NCI-H2081 treated with DMSO at 0.1 percent for 48 hours (cell line): ENCODE measurements at places on chromosomes 7 and 10.

DNA sequence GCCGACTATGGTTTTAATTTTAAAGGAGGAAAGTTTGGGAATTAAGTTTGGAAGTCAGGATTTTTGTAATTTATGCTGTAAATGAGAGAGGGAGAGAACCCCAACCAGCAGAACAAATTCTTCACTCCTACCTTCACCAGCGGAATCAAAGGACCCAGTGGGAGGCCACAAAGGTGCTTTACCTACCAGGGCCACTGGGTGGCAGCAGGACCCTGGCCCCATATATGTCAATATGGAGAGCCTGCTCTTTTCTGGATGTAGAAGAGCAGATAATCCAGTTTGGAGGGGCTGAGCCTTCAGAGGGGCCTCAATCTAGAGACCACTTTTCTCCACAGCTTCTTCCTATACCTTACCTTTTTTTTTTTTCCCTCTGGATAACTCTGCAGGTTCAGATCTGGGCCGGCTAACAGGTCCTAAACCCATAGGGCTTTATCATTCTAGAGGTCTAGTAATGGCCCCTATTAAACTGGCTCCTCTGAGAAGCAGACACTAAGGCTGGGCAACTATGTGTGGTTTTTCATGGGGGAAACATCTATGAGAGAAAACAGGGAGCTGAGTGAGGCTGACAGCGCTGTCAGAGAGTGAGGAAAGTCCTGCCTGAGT is 8.5 kb upstream of the SCD start:
- no peak for DNase-seq

DNA sequence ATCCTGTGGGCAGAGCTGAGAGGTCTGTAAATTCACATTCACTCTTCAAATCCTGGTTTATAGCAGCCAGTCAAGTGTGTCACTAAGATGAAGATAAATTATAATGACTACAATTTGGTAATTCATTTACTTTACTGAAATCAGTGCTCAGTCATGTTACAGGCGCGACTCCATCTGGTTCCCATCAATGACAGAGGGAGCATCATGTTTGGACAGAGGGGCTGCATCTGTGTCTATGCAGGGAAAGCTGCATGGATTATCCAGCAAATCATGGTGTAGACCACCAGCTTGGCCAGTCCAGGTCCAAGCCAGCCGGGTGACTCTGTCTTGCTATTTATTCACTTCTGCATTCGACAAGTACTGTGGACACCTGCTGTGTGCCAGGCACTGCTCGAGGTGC is 214.1 kb upstream of the ZNF32 start:
- no peak for DNase-seq

- DNase-seq: peak; percentile 63
These were observed 653.7 kb upstream of the SEMA3D start for GRCh38 chr7:85840554-85840953.

- no peak for DNase-seq
These were observed 38.0 kb upstream of the TRUB1 start for GRCh38 chr10:114899982-114900381.

GRCh38 chr10:121598263-121599249 is at the start of gene FGFR2:
TSS of gene FGFR2 (minus strand) at chr10:121598444. CDS start at chr10:121593817, 4,627 bp downstream.
- DNase-seq: no peak

- no peak for DNase-seq
These were observed 179.5 kb upstream of the YAE1 start for GRCh38 chr7:39386718-39387117.

DNA sequence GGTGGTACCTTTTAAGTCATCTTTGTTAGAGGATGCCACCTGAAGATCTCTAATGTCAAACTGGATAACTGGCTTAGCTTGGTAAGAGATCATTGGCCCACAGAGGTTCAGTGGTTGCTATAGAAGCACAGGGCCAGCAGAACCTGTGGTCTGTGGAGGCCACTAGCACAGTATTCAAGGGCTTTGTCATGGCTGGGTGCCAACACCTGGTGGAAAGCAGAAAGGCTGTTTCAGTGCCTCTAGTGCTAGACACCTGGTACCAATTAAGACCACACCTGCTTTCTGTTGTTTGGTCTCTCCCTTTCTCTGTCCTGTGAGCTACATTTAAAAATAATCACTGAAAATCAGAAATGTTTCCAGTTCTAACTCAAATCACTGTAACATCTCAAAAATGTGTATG is 10.0 kb upstream of the PCGF5 start:
- peak; percentile 87 for DNase-seq

DNA sequence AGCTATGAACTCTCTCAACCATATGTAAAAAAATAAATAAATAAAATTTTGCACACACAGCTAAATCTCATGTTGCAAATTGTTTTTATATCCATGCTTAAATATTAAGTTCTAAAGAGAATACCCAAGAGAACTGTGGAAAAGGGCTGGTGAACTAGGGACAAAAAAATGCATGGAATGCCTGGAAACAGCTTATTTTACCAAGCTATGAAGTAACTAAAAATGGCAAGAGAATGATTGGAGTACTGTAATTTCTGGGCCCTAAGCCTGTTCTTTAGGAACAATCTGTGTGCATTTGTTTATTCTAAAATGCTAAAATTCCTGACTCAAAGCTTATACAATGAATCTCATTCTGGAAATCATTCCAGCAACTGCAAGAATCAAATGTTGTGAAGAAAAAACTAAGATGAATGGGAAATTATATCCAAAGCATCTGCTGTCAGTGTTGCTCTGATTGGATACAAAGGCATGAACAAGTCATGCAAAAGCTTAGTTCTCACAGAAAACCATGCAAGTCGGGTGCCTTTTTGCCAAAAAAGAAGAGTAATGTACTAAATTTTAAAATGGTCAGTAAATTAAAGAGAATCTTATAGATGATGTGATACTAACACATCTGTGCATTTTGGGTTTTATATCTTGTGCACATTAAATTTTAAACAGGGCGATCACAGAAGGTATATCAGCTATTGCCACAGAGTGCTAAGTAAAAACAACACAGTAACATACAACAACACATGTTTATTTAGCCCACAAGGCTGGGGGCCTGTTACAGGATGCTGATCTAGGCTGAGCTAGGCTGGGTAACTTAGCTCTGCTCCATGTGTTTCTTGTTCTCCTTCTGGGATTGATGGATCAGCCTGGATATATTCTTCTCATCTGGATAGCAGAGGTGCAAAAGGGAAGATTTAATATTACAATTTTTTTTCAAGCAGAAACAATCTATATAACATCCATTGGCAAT is 453.5 kb upstream of the SEMA3A start:
- no peak for DNase-seq

DNA sequence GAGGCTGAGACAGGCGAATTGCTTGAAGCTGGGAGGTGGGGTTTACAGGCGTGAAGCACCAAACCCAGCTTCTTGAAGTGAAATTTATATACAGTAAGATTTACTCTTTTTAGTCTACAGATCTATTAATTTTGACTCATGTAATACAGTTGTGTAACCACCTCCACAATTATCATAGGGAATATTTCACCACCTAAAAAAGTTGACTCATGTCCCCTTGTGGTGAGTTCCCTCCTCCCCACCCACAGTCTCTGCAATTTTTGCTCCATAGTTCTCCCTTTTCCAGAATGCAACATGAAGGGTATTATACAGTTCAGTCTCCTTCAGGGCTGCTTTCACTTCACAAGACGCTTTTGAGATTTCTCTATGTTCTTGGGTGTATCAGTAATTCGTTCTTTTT is 156.8 kb downstream of the FAM107B start:
- DNase-seq: no peak

DNA sequence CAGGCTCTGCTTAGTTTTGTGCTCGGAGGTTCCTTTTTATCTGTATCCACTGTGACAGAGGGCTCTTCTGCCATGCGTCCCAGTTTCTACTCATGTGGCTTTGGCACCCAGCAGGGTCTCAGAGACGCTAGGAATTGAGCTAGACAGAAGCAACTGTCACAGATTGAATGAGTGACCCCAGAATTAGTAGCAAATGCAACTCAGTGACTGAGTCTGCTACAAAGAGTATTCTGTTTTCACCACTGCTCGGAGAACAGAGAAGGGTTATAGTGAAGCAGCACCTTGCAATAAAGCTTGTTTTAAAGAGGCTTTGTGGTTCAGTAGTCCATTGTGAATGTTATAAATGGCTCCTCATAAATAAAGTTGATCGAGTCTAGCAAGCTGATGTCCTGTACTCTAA is 113.2 kb downstream of the DNAH11 start:
- no peak for DNase-seq

DNA sequence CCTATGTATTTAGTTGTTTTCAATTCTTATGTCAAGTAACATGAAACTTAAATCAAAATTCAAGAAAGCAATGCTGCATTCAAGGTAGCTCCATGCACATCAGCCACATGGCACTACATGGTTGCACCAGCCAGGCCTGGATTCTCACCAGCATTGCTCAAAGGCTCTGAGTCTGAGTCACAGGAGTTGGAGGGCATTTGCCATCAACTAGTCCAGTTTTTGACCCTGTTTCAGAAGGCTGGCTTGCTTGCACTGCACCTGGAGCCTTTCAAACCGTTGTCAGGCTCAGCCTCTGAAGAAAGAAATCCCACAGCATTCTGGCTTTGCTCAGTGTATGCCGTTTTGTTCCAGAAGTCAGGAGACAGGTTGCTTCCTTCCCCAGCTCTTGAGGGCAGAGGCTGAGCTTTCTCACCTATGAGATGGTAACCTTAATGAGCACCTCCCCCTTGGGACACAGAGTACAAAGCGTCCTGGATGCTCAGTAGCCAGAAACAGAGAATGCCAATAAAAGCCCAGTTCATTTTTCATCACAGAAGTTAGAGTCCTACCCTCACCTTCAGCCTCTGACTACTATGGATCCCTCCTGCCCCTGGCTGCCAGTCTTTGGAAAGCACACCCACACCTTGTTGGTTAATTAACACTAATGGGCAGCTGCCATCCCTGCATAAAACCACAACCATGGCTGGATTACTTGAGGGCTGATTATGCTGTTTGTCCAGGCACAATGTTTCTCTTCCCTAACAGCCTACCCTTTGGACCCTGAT is 288.4 kb upstream of the LRRTM3 start:
- no peak for DNase-seq

DNA sequence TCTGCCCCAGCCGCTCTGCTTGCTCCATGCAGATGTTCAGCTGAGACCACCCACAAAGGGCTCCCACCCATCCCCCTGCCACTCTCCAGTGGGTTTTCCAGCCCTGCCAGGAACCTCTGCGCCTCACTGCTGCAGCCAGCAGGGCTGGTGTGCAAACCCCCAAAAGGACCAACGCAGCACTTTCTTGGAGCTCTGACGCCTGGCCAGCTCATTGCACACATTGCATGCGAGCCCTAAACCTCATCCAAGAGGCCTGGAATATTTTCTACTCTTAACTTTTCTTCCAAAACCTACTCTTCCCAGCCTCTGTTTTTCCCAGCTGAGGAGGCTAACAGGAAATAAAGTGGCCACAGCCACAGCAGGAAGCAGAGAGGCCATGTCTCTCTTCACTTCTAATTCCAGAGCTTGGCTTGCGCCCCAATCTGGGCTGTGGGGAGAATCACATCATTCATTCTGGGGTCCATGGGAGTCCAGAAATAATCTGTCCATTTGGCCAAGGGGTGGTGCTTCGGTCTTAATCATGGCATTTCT is 4.6 kb upstream of the FAM170B start:
- no peak for DNase-seq

- no peak for DNase-seq
These were observed 669 bp downstream of the PI4K2A start for GRCh38 chr10:97640868-97641811.

- DNase-seq: no peak
These were observed 44.3 kb downstream of the AHR start for GRCh38 chr7:17342756-17343155.

- DNase-seq: no peak
These were observed 58.9 kb downstream of the MICALL2 start for GRCh38 chr7:1400371-1400770.

GRCh38 chr10:24382596-24382978 is 173.6 kb downstream of the KIAA1217 start:
- DNase-seq: no peak

DNA sequence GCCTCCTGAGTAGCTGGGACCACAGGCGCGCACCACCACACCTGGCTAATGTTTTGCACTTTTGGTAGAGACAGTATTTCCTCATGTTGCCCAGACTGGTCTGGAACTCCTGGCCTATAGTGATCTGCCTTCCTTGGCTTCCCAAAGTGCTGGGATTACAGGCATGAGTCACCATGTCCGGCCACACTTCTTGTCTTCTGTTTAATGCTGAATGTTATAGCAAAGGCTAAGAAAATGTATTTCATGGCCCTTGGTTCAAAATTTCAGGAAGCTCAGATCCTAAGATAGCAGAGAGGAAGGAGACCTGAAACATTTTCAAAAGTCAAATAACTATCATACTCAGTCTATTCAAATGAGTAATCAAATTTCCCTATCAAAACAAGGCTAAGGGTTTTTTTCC is 229.6 kb downstream of the BAMBI start:
- DNase-seq: no peak

DNA sequence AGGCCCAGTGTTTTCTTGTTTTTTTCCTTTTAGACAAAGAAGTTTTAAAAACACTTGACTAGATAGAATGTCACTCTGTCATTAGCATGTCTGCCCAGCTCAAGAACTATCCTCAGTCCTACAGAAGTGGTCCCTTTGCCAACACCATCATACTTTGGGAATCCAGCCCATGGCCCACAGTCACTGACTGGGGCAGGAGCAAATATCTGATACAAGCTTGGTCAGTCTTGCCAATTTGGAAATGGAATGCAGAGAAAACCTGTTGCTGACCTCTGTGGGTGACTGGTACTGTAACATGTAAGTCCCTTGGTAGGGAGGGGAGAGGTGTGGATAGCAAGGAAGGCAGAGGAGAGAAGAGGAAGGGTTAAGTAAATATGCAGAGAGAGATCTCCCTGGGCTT is 47.8 kb downstream of the IPMK start:
- DNase-seq: no peak

GRCh38 chr10:100531761-100532160 is 2.1 kb upstream of the NDUFB8 start:
- no peak for DNase-seq

GRCh38 chr7:159207951-159208350 is 63.3 kb upstream of the VIPR2 start:
- no peak for DNase-seq

DNA sequence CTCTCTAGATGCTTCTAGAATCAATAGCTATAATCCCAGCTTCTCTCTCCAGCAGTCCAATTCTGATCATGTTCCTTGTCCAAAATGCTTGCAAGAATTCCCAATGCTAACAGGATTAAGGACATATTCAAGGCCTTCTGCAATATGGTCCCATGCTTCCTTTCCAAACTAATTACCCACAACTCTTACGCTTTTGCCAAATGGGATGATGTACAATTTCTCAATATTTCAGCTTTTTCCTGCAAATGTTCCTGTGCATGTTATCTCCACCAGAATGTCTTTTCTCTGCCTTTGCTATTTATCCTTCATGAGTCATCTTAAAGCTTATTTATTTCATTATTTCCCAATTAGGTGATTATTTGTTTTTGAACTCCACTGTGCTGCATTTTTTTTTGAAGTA is 556.4 kb downstream of the SORCS1 start:
- DNase-seq: no peak

GRCh38 chr10:108147346-108147745 is 982.8 kb upstream of the SORCS1 start:
- no peak for DNase-seq
